Activated CD4-positive, alpha-beta T cell treated with anti-CD3 and anti-CD28 coated beads for 24 hours (primary cell): ENCODE measurements at places on chromosomes 16 and 17.

DNA sequence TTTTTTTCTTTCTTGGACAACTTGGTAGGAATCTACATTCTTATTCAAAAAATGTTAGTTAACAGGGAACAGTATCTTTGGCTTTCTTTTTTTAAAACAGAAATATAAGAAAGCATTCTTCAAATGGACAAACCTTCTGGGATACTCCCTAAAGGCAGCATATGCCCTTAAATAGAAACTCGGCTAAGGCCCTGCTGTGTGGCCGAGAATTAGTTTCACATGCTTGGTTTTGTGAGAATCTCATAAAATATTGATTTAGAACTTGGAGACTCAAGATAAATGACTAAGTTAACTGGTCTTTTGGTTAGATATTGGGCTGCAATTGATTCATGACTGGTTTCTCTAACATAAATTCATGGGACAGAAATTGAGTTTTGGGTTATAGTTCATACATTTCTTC, 359.9 kb upstream of the XYLT1 start:
- DNase-seq: no peak

GRCh38 chr17:3335876-3336275, 37.7 kb upstream of the OR3A1 start:
- no peak for DNase-seq

DNA sequence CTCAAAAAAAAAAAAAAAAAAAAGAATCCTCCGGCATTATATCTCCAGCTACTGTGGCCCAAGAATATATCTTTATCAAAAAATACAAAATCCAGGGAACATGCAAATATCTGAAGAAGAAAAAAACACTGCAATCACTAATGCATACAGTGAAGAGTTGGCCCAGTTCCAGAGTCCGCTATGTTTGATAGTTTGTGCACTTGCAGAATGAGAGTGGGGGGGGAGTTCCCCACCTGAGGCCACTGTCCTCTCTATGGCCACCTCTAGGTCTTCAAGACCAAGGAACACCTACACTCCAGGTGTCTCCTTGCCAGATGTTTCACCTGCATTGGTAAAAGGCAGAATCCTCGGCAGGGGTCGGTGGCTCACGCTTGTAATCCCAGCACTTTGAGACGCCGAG, 4.0 kb downstream of the ZNF785 start:
- DNase-seq: no peak

DNA sequence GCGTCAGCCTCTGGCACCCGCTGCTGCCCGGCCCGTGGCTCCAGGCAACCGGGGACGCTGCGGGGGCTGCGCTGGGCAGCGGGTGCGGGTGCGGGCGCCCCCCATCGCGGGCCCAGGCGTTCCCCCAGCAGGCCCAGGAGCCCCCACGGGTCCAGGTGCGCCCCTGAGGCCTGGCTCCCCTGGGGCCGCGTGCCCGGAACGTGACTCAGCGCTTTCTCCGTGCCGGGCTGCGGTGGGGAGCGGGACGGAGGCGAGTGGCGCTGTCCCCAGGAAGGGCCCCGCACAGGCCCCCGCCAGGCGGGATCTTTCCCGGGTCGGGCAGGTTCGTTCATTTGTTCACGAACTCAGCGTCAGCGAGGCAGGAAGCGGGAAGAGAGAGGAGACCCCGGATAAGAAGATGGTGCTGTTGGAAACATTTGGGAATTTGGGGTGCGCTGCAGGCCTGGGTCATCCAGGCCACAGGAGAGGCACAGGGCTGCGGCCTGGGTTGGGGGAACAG, 18.4 kb upstream of the EXOC7 start:
- DNase-seq: no peak

GRCh38 chr16:19228575-19228974, 57.0 kb upstream of the CLEC19A start:
- no peak for DNase-seq
